ENCODE measurements at places on chromosomes 4 and X.

- no peak for DNase-seq
Observed at GRCh38 chr4:80264352-80264647, 2.2 kb upstream of the FGF5 start.

DNA sequence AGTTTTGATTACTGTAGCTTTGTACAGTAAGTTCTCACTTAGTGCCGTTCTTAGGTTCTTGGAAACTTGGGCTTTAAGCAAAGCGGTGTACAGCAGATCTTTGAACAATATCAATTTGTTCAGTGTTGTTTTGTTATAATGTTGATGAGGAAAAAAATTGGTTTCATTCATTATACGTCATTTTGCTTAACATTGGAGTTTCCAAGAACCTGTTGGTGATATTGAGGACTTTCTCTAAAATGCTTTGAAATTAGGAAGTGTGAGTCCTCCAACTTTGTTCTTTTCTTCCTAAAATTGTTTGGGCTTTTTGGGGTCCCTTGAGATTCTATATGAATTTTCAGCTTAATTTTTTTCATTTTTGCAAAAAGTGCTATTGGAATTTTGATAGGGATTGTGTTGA, 49.1 kb downstream of the STAG2 start:
- DNase-seq: no peak

DNA sequence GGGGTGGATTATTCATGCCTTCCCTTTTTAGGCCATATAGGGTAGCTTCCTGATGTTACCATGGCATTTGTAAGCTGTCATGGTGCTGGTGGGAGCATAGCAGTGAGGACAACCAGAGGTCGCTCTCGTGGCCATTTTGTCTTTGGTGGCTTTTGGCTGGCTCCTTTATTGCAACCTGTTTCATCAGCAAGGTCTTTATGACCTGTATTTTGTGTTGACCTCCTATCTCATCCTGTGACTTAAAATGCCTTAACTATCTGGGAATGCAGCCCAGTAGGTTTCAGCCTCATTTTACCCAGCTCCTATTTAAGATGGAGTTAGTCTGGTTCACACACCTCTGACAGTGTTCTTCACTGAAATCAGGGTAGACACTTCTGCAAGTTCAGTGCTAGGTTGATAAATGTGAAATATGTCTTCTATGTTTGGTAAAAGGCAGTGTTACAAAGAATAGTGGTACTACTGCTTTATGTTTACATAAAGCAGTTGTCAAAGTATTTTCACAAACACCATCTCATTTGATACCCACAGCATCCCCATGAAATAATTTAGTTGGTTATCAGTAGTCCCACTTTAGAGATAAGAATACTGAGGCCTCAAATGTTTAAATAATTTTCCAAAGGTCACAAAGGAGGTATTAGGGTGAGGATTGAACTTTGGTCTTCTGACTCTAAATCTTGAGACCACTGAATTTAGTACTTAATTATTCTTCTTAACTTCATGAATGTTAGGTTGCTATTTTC, 77.1 kb upstream of the C4orf54 start:
- DNase-seq: no peak

- DNase-seq: no peak
Observed at GRCh38 chr4:5082376-5082775, 31.1 kb downstream of the STK32B start.

GRCh38 chr4:80183250-80184052, 13.9 kb upstream of the PRDM8 start:
- DNase-seq: no peak

- DNase-seq: no peak
Observed at GRCh38 chr4:185112104-185112503, 31.0 kb upstream of the SLC25A4 start.

GRCh38 chr4:75028196-75028854, 95.4 kb downstream of the PARM1 start:
- no peak for DNase-seq

DNA sequence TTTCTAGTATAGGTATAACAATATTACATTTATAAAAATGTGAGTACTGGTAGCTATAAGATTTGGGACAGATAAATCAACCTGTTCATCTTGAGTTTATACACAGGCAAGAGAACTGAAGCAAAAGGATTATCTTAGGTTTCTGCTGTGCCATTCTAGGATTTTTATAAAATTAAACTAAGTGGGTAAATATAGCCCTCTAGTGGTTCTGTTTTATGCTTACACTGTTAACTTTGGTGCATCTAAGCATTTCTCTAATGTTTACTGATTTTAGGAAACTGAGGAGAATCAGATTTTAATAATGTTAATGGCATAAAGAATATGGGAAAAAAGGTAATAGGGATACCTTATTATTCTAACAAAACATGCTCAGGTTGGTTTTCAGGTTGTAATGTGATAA, 1.1 kb upstream of the RRH start:
- DNase-seq: peak; percentile 40

DNA sequence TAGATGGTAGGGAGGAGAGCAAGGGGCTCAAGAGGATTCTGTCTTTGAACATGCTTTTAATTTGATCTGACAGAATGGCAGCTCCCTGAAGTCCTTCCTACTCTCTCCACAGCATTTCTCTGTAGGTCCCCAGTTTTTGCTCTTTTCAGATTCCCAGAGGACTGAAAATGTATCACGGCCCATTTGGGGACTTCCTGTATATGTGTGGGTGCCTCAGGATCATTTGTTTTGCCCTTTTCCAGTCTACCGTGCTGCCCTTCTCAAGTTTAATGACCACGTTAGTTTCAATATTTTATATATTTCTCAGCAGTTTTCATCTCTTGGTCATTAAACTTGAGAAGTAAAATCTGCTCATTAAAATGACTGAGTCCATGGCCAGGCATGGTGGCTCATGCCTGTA, 2.3 kb downstream of the TBC1D1 start:
- DNase-seq: no peak

DNA sequence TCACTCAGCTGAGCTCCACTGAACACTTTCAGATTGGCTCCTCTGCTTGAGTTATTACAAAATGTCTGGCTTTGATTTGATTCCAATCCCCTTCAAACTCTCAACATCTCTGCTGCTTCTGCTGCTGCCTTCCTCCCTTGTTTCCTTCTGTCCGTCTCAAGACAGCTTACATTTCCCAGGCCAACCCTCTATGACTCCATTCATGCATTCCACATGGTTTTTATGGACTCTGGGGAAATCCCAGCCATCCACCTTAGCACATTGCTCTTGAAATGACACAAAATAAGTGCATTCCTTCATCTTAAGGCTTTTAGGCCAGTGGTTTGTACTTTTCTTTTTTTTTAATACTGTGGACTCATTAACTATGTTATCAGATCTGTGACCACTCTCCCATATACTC, 68.5 kb upstream of the TMEM164 start:
- DNase-seq: no peak

DNA sequence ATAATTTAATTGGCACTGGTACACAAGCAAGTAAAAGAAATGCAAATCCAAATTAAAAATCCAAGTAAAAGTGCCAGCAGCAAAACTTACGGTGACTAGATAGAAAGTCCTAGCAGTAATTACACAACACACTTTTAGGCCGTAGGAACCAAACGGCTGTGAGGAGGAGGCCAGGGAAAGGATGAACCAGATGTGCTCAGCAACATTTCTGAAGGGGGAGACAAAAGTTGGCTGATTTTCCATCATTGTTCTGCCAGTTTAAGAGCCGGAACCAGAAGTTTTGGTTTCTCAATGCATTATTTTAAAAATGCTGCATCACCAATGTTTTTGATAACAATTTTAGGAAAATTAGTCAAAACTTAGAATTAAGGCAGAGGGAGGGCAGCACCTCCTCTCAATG, 68.7 kb upstream of the ENPP6 start:
- DNase-seq: no peak

GRCh38 chr4:153089742-153090141, 114.5 kb upstream of the TRIM2 start:
- no peak for DNase-seq

DNA sequence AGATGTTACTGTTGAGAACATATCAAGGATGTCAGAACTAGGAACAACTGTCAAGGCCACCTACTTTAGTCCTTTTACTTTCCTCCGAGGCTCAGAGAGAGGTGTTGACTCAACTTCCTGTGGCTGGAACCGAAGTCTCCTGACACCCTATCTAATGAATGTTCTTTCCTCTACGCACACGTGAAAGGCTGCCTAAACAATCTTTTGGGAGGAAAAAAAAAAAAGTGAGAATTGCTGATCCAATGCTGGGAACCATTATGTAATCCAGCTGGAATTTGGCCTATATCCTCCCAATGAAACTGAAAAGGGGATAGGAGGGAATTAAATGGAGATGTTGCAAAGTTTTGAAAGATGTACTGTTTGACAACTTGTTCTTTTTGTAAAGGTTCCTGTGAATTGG, 8.3 kb upstream of the MAP7D3 start:
- DNase-seq: no peak

GRCh38 chrX:96833333-96833732, 50.4 kb upstream of the RPA4 start:
- DNase-seq: no peak

DNA sequence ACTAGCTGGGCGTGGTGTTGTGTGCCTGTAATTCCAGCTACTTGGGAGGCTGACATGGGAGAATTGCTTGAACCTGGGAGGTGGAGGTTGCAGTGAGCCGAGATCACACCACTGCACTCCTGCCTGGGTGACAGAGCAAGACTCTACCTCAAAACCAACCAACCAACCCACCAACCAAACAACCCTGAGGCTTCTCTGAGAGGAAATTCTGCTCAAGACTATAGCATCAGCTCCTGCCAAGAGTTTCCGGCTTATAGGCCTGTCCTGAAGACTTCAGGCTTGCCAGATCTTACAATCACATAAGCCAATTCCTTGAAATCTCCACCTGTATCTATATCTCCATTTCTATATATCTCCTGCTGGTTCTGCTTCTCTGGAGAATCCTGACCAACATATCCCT, 173.8 kb upstream of the TBC1D9 start:
- DNase-seq: no peak

DNA sequence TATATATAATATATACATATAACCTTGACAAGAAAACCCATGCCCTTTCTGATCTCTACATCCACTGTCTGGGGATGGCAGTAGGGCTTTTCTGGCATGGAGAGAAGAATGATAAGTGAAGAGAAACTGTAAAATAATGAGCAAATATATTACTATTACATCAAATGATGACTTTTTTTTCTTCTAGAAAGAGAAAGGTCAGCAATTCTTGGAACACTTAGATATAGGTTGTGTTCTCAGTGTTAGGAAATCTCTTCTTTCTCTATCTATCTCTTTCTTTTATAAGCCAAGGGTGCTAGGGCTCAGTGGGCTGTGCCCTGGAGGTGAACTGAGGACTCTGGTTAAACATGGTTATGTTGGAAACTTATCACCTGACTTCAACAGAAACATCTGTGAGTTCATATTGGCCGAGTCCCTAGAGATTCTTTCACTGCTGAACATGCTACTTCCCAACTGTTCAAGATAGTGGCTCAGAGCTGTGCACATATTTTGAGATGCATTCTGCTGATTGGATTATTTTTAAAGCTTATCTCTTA, 265.1 kb downstream of the GBA3 start:
- no peak for DNase-seq

DNA sequence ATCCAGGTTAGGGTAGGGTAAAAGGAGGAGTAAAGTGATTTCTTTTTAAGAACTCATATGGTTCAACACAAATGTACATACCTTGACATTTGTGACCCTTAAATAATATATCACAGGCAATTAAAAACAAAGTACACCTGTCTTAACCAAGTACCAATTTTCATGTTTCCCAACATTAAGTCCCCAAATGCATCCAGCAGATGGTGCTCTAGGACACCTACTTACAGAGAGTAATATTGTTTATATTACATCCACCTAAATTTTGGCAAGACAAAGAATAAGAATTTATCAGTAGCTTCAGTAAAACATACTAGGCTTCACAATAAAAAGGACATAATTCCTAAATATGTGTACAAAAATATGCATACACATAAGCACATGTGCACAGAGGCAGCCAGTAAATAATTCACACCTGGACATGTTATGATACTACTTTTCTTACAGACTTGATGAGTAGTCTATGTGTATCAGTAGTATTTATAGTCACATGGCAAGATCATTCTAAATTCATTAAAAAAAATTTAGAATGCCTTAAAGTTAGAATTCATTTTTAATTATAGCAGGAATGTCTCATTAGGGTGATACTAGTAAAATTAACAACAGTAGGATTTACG, 219.7 kb downstream of the DCLK2 start:
- peak; percentile 75 for DNase-seq

- no peak for DNase-seq
Observed at GRCh38 chrX:36640232-36640631, 367.9 kb upstream of the FAM47C start.

- DNase-seq: peak; percentile 97
Observed at GRCh38 chr4:100649417-100649816, 131.6 kb upstream of the EMCN start.

DNA sequence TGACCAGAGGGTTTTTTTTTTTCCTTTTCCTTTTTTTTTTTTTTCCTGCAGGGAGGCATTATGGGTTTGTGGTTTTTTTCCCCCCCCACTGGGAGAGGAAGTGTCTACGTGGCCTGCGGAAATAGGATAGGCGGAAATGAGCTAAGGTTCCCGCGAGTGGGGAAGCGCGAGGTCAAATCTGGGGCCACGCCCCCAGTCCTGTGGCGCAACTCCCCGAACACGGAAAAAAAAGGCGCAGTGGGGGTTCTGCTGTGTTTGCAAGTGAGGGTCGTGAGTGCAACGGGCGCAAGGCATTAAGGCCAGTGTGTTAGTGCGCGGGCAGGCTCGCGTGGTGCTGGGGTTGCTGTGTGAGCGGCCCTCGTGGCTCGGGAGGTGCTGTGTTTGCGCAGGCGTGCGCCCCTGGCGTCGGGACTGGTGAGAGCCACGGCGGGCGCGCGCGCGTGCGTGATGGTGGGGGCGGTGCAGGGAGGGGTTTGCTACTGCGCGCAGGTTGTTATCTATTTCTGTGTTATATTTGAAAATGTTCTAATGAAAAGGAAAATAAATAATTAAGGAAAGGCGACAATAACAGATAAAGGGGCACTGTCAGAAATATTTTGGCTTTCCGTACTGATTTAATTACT, 685 bp upstream of the MORF4L2 start:
- peak; percentile 82 for DNase-seq

DNA sequence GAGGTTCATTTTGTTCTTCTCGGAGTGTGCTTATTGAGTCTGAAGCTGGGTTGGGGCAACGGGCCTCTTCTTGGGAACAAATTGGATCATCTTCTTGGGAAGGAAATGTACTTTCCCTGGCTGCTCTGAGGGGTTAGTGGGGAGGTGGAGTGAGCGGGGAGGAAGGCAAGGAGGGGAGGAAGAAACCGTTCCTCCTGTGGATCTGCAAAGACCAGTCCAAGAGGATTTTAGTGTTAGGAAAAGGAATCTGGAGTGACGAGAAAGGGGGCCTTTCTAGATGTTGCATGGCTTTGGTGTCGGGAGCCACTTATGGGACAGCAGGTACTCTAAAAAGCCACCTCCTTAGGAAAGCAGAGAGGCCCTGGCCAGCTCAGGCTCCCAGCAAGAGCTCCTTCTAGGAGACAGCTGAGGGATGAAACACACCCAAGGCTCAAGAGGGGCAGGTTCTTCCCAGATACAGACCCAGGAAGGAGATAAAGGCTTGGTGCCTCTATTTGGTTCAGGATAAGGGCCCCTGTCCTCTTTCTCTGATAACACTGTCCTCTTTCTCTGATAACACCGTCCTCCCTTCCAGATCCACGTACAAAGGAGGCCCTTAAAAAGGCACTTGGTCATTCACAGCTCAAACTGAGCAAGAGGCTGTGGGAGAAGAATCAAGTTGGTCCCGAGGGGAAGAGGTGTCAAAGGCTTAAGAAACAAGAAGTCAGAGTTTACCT, 451 bp downstream of the SOD3 start:
- no peak for DNase-seq

GRCh38 chrX:6614506-6614905, 79.6 kb upstream of the VCX3A start:
- no peak for DNase-seq

- DNase-seq: peak; percentile 78
Observed at GRCh38 chr4:158856852-158857251, 88.0 kb downstream of the FNIP2 start.

- DNase-seq: no peak
Observed at GRCh38 chrX:150357790-150358189, 5.3 kb upstream of the MAMLD1 start.
